HS-27A (cell line): ENCODE measurements at places on chromosomes 1 and 21.
A peak's percentile ranks its signal among the peaks of the same experiment; 100 is the strongest.

GRCh38 chr1:116826818-116827606, 72.8 kb downstream of the CD2 start:
- no peak for DNase-seq

- no peak for DNase-seq
Measured at GRCh38 chr1:44034976-44035716, 3.9 kb upstream of the SLC6A9 start.

- DNase-seq = no peak
Measured at GRCh38 chr1:107394301-107394700, 253.5 kb downstream of the NTNG1 start.

DNA sequence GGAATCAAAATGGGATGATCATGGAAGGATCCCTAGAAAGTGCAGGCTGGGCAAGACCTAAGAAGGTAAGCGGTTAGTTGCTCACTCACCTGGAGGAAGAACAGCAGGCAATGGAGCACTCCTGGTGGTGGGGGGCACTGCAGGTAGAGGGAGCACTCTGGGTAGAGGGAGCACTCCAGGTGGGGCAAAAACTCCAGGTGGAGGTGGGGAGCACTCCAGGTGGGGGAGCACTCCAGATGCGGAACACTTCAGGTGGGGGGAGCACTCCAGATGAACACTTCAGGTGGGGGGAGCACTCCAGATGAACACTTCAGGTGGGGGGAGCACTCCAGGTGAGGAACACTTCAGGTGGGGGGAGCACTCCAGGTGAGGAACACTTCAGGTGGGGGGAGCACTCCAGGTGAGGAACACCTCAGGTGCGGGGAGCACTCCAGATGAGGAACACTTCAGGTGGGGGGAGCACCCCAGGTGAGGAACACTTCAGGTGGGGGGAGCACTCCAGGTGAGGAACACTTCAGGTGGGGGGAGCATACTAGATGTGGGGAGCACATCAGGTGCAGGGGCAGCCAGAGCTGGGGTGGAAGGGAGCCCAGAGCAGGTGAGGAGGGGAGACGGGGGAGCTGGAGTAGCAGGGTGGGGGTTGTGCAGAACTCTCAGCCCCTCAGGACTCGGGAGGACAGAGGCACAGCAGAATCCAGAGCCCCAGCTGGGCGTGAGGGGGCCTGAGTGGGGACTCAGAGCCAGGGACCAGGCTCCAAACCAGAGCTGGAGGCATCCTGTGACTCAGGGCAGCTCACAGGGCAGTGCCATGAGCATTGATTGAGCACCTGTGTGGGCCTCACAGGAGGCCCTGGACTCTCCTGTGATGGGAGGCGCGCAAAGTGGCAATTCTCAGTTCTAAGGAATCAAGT, 37.7 kb upstream of the COL6A1 start:
- DNase-seq = no peak

- DNase-seq = no peak
Measured at GRCh38 chr1:178651742-178652141, 73.3 kb upstream of the RALGPS2 start.

GRCh38 chr1:247638011-247638410, 32.6 kb downstream of the OR2G3 start:
- no peak for DNase-seq

DNA sequence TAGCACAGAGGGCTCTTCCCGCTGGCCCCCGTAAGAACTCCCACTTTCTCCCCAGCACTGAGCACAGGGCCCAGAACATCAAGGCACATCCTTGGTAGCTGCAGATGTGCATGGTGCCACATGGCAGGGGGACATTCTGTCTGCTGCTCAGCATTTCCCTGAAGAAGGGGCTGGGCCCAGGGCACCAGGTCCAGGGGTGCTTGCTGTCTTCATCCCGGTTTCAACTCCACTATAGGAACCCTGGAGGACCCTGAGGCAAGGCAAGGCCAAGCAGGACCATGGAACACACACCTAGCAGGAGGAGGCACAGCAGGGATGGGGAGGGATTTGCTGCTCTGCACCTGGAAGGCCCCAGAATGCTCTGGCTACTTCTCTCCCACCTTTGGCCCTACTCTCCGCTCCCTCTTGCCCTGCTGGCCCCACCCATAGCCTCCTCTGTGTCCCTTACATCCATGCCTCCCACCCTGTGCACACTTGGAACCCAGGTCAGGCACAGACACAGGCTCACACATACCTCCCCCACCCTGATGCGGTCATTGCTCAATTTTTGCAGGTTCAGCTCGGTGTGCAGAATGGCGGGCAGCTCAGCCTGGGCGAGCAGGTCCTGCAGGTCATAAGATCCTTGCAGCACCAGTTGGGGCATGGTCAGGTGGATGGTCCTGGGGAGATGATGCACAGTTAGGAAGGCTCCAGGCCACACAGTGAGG, 10.1 kb downstream of the AGT start:
- DNase-seq = no peak

GRCh38 chr1:9093581-9093980, 24.1 kb upstream of the SLC2A5 start:
- no peak for DNase-seq

GRCh38 chr1:188594542-188595235, 1765.9 kb downstream of the PLA2G4A start:
- no peak for DNase-seq

GRCh38 chr1:201639391-201639790, 100.5 kb downstream of the NAV1 start:
- no peak for DNase-seq

- no peak for DNase-seq
Measured at GRCh38 chr1:232557502-232558191, 72.3 kb downstream of the SIPA1L2 start.

DNA sequence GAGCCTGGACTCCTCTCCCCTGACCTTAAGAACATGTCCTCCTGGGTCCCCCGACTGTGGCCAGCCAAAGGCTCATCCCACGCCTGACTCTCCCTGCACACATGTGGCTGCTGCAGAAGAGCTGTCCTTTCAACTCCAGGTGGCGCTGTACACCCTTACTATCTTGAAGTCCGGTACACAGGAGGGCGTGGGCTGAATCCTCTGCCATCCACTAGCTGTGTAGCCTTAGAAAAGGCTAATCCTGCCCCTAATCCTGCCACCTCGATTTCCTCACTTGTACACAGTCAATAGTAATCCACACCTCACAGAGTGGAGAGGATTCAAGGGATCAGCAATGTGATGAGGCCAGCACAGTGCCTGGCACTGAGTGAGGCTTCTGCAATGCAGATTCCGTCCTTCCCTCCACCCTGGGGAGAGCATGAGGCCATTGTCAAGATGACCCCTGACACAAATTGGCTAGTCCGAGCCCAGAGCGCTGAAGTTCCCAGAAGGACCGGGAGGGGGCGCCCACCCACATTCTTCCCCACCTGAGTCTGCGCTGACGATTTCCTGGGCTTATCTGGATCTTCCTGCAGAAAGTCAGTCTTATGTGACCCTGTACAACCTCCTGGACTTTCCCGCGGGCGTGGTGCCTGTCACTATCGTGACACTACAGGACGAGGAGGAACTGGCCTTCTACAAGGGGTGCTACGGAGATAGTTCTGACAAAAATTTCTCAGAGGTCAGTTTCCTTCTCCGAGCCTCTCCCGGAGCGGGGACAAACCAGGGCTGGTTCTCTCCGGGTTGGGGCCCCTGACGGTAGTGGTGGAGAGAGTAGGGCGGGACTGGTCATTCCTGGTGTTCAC, 47.1 kb upstream of the DMBX1 start:
- peak; percentile 68 for DNase-seq

GRCh38 chr1:185467122-185467521, 150.1 kb upstream of the IVNS1ABP start:
- no peak for DNase-seq

DNA sequence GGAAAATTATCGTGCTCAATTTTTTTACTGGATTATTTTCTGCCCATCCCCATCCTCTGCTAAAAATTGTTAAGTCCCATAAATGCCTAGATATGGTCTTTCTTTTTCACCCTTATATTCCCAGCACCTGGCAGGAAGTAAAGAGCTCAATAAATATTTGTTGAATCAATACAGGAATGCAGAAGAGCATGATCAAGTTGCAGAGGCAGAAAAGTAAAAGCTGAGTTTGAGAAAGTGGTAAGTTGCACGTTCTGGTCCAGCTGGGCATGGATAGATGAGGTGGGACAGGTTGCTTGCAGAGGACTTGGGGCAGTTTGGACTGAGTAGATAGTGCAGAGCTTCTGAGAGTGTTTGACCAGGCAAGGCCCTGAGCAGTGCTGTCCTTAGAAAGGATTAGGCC, 40.1 kb downstream of the ZNF281 start:
- no peak for DNase-seq

DNA sequence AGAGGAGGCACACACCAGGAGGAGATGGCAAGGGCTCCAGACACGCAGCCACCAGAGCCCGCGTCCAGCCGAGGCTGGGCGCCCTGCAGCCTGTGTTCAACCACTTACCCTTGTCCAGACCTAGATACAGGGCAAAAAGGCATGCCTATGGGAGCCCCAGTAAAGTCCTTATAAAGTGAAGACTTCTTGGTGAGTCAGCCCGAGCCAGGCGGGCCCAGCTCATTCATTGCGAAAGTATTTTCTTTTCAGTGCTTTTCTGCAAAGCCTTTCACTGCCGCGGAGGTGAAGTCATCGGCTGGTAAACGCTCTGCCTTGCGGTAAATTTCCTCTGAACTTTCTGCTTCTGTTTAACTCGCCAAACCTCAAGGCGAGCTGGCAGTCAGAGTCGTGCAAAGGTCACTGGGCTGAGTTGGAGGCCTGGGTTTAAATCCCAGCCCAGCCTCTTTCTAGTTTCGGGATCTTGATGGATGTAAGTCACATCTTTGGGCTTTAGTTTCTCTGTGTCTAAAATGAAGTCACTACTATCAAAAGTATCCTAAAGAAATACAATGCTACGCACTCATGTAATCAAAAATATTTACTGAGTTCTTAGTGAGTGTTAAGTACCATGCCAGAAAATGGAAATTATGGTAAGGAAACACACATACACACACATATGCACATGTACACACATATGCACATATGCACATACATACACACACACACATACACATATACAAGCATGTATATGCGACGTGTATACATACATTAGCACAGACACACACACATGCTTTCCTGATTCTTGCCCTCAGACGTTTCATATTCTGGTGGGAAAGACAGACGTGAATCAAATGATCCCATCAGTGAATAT, 54.7 kb upstream of the IFFO2 start:
- DNase-seq = peak; percentile 97

DNA sequence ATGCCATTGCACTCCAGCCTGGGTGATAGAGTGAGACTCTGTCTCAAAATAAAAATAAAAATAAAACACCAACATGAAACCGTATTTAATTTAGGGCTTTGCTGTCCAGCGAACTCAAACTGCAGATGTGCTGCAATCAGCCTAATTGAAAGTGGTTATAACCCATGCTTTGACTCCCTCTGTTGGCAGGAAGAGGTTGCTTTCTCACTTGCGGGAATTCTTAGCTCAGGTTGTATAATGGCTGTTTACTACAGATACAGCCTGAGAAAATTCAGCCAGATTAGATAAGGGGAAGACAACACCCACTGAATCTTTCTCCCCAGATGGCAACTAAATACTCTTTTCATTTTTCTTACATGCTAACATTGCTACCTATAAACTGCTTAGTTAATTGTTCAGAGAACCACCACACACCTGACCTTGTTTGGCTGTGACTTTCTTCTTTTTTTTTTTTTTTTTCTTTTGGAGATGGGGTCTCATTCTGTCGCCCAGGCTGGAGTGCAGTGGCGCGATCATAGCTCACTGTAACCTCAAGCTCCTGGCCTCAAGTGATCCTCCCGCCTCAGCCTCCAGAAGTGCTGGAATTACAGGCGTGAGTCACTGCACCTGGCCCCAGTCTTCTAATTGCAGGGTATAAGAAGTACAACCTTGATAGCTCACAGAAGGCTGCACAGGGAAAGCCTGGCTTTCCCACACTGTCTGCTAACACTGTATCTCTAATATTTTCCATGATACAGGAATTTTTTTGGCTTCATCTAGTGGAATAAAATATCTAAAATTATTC, 34.6 kb downstream of the DNTTIP2 start:
- DNase-seq = peak; percentile 64

DNA sequence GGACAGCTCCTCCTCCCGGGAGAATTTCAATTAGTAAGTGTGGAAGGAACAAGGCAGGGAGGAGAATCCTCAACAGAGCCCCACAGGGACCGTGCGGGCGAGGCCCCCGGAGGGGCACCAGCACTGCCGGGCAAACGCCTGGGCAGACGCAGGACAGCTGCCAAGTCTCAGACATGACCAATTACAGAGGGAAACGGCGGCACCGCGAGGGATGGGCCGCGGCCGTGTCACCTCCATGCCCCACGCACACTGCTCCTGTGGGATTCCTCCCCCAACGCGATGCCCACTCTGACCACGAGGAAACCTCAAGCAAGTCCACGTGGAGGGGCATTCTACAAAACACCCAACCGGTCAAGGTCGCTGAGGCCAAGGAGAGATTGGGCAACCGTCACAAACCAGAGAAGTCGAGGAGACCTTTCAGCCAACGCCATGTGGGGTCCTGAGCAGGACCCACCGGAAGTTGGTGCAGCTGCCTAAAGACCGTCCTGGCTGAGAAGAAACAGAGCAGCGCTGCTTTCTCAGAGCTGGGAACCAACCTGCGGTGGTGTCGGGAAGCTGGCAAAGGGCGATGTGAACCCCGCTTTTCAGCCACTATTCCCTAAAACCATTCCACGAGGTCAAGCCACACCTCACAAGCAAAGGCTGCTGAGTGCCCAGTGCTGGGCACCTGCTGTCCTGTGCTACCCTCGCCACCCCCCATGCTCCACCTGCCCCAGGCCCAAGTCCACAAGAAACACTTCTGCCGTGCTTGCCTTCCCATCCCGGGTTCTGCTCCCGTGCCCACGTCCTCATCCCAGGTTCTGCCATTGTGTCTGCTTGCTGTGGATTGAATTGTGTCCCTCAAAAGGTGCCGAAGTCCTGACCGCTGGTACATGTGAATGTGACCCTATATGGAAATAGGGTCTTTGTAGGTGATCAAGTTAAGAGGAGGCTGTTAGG, 1.4 kb upstream of the KRTAP10-4 start:
- no peak for DNase-seq

DNA sequence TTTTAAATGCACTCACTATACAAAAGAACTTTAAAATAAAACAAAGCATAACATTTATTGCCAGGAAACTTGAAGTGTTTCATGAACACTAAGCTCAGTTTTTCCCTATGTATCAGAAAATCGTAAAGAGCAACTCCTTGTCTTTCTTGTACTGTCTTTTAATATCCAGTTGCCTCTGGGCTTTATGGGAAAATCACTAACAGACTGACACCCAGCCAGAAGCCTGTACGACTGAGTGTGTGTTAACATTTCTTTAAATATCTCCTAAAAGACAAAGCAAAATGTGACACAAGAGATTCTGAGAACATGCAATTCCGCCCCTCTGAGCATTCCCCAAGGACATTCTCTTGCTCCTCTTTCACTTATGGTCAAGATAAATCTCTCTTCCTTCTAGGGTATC, 347.5 kb upstream of the DPYD start:
- DNase-seq = no peak

DNA sequence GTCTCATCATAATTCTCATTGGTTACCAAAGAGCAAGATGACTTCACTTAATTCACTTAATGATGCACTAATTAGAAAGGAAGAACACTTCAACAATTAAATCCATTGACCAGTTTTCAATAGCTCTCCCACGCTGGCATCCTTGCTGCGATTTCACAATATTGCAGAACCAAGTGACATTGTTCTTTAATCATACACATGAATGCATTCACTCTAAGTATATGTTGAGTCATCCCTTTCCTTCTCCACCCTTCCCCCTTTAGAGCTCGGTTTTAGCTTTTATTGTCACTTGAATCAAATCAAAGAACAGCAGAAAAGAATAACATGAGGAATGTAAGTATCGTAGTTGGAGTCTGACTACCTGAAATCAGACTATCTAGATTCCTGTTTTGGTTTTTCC, 233.6 kb upstream of the FMN2 start:
- DNase-seq = peak; percentile 1
